Suppressor macrophage treated with lipopolysaccharide for 4 hours (primary cell): ENCODE measurements at places on chromosomes 1 and 21.

GRCh38 chr1:184567637-184568036, 180.8 kb downstream of the C1orf21 start:
- DNase-seq, result peak; percentile 19

GRCh38 chr1:219304227-219305226, 130.8 kb downstream of the LYPLAL1 start:
- no peak for DNase-seq

- DNase-seq, result no peak
These were observed 15.4 kb downstream of the GJA4 start for GRCh38 chr1:34808051-34808810.

DNA sequence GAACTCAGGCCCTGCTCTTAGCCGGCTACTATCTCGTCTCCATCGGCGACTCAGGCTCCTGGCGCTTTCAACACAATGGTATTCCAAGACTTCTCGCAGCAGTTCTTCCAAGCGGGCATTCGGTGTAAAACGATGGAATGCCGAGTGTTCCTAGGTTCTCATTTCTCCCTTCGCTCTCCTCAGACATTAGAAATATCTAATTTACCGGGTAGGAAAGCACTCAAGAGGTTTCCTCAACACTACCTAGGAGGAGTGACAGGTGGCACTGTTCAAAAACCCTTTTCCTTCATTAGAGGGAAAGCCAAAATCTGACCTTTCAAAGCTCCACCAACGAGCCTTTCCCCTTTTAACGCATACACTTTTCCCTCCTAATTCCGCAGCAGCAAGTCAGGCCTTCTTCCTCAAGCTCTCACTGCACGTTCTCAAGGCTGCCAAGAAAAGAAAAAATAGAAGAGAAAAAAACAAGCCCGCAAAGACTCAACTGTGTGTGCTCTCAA, 601 bp downstream of the UBE2G2 start:
- DNase-seq, result peak; percentile 18

- DNase-seq, result peak; percentile 88
These were observed 791 bp upstream of the CHI3L1 start for GRCh38 chr1:203187304-203187685.

DNA sequence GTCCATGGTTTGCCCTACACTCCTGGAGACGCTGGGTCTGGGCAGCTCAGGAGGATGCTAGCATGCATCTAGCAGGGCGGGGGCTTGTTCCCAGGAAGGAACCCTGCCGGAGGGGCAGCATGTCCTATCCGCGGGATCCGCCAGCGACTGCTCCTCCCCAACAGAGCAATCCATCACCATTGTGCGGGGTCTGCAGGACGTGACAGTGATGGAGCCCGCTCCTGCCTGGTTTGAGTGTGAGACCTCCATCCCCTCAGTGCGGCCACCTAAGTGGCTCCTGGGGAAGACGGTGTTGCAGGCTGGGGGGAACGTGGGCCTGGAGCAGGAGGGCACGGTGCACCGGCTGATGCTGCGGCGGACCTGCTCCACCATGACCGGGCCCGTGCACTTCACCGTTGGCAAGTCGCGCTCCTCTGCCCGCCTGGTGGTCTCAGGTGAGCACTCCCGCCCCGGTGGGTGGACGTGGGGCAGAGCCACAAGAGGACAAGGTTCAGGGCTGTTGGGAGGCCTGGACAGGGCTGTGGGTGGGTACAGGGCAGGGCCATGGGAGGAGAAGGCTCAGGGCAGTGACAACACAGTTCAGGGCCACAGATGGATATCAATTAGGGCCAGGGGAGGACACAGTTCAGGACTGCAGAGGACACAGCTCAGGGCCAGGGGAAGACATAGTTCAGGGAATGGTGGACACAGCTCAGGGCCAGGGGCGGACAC, 71.3 kb downstream of the OBSCN start:
- DNase-seq, result no peak

DNA sequence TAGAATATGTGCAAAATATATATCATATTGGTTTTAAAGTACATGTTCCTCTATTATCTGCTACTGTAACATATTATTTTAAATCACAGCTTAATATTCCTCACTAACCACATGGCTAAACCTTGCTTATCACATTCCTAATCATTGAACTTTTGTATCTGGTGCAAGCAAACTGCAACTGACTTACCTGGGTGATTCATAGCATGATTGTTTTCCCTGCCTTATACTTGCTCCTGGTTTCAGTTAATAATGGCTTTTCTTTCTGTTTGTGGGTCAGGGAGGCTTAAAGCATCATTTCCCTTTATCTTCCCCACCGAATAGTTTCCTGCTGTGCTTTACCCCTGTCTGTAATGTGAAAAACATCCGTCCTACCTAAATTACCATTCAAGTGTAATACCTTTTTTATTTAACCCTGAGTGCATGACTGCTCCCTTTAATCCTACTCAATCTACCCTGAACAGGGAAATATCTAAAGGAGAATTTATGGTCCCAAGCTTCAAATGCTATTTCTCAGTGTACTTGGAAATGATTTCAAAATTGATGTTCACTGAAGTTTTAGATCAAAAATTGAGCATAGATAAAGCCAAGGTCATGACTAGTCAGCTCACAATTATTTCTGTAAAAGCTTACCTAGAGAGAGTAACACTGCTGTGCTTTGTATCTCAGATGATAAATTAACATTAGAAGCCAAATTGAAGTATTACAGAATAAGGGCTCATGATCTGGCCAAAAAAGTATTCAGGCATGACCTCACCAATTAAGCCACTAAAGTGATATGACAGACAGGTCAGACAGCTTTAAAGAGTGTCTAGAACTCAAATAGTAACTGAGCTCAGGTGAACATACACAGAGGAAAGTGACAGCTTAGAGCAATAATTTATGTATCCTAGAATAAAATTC, 507.1 kb downstream of the BRINP3 start:
- DNase-seq, result no peak

DNA sequence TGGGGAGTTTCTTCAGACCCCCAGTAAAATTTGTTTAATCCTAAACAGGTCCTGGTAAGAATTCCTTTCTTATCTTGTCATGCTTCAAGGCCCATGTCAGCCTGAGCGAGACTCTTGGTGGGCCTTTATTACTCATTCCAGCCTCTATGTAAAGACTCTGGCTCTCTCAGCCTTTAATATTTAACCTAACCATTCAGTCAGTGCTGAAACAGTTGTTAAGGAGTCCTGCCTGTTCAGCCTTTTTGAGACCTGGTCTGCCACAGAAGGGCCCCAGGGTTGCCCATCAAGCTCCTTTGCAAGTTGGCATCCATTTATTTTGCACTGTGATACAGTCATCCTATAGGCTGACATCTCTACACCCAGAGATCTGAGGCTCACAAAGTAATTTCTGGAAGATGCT, 107.7 kb upstream of the VANGL1 start:
- DNase-seq, result no peak

DNA sequence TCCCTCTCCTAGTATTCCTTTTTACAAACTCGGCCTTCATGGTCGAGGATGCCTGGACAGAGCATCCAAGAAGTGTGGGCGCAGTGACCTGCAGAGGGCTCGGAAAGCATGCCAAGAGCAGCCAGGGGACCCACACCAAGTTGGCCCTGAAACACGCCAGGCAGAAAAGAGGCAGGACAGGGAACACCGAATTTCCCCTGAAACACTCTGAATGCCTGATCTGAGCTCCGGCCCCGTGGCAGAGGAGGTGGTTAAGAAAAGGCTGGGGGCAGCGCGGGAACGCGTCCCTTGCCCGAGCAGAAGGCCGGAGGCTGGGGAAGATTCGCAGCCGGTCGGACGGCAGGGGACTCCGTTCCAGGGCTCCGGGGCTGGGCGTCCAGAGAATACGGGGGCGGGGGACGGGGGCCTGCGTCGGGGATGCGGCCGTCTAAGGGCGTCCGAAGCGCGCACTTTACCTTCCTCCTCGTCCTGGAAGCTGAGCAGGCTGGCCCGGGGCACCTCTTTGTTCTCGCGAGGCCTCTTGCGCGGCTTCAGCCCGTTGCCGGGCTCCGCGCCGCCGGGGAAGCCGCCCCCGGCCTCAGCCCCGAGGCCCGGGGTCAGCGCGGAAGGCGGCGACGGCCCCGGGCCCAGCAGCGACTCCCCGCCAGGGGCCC, 558 bp downstream of the PAXBP1 start:
- peak; percentile 67 for DNase-seq

GRCh38 chr1:184945678-184946412, 28.5 kb downstream of the NIBAN1 start:
- DNase-seq, result peak; percentile 84

DNA sequence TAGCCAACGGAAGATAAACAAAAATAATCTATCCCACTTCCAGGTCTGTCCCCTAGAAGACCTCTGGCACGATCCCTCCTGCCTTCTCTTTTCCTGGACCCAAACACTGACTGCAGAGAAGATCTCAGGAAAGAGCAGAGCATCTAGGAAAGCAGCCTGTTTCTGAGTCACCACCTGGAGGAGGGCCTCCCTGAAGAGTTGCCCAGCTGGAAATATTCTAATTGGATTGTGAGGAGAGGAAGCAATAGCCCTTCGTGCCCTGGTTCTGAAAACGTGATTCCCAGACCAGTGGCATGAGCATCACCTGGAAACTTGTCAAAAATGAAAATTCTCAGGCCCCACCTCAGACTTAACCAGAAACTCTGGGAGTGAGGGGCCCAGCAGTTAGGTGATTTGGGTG, 411.1 kb downstream of the SETD4 start:
- no peak for DNase-seq

DNA sequence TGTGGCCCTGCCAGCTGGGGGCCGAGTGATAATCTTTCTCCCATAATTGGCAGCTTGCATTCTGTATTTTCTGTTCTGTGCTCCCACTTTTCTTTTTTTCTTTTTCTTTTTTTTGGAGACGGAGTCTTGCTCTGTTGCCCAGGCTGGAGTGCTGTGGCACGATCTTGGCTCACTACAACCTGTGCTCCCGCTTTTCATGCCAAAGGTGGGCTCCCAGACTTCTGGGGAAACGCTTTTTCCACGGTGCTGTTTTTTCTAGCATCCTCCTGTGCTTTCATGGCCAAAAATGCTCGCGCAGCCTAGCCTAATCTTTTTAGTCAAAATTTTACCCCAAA, 585 bp upstream of the AHCTF1 start:
- DNase-seq, result no peak

DNA sequence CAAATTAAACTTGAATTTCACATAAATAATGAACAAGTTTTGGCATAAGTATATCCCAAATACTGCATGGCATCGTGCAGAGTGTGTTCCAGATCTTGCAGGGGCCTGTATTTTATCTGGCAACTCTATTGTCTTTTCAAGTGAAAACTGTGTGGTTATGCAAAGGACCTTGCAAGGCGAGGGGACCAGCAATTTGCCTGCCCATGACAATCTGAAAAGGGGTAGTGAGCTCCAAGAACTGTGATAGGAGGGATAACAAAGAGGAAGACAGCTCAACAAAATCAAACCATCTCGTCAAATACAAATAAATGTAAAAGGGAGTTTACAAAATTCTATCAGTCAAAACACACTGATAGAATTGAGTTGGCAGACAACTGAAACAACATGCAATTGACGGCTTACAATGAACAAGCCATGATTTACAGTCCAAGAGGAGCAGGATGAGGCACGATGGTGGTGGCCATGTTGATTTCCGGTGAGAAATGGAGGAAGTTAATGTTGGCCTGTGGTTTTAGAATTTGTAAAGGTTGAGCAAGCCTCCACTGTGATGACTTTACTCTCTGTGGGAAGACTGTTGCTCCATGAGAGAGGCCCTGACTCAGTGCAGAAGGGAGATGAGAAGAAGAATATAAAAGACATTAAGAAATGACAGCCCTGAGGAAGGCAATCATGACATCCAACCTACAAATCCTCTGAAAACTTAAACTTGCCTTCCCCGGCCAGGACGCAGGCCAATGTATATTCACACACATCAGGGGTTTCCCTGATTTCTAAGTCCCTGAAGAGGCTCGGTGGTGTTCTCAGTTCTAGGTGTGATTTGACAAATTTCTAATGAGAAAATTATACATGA, 132.2 kb downstream of the ADSS2 start:
- peak; percentile 95 for DNase-seq

- no peak for DNase-seq
These were observed 116.0 kb downstream of the CASZ1 start for GRCh38 chr1:10680487-10680886.

DNA sequence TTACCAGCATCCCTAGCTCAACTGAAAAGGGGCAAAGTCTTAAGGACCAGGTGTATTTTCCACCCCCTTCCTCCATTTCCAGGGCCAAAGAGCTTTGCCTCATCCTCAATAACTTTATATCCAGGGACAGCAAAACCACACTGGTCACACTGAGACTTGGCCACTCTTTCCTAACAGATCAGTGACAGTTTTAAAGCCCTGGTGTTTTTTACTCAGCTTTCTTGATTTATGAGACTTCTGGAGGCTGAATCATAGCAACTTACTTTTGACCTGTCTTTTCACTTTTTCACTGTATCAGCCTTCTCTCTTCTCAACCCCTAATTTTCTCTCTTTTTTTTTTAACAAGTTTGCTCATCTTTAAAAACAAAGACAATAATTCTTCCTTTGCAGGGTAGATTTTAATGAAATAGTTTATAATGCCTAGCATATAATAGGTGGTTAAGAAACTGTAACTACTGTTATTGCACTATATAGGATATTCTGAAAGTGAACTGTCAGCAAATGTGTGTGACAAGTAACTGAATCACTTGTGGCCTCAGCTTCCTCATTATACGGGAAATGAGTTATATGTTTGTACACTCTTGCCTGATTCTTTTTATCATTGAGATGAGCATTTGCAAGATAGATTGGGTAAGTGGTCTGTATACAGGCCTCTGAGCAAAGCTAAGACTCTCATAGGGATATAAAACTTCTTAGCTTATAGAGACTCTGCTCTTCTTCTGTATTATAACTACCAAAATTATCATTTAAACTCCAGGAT, 19.7 kb upstream of the DYNLT5 start:
- peak; percentile 87 for DNase-seq

DNA sequence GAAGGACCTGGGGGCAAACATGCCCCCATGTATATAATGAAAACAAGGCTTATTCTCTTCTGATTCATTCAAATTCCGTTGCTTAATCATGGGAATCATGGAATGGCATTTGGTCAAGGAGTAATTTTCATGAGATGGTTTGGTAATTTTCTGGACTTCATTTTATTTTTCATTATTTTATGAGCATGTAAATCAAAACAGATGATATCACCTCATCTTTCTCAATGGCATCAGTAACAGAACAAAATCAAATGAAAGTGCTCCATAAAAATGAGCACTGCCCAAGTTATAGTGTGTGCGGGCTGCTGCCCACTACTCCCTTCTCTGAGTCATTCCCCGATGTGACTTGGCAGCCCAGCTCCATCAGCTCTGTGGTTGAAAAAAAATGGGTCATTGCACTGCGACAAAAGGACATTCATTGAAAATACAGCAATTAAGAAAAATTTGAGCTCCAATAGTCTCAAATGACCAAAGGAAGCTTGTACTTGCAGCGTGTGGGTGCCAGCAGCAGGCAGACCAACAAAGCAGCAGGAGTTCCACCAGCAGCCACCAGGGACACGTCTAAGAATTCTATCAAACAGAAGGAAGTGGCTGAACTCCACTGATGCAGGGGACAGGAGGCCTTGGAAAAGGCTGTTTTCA, 84.3 kb upstream of the VAV3 start:
- DNase-seq, result peak; percentile 68

DNA sequence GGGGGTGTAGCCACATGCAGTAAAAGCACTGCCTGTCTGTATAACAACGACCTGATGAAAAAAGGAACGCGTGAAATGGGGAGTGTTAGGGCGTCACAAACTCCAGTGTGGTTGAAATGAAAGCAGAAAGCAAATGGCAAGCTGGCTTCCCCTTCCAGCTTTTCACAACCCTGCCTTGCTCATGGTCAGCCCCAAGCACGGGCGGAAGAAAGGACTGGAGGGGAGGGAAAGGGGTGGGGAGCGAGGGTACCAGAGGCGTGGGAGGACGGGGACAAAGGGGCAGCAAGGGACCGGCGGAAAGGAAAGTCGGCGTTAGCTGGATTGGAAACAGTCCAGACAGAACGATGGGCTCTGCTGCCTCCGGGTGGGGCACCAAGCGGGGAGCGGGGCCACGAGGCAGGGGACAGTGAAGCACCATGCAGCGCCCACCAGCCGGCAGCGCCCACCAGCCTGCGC, 9.6 kb downstream of the VPS26C start:
- peak; percentile 86 for DNase-seq
